ENCODE measurements at places on chromosomes 16 and 17.

GRCh38 chr17:39573447-39574298, 34.0 kb downstream of the NEUROD2 start:
- no peak for DNase-seq

DNA sequence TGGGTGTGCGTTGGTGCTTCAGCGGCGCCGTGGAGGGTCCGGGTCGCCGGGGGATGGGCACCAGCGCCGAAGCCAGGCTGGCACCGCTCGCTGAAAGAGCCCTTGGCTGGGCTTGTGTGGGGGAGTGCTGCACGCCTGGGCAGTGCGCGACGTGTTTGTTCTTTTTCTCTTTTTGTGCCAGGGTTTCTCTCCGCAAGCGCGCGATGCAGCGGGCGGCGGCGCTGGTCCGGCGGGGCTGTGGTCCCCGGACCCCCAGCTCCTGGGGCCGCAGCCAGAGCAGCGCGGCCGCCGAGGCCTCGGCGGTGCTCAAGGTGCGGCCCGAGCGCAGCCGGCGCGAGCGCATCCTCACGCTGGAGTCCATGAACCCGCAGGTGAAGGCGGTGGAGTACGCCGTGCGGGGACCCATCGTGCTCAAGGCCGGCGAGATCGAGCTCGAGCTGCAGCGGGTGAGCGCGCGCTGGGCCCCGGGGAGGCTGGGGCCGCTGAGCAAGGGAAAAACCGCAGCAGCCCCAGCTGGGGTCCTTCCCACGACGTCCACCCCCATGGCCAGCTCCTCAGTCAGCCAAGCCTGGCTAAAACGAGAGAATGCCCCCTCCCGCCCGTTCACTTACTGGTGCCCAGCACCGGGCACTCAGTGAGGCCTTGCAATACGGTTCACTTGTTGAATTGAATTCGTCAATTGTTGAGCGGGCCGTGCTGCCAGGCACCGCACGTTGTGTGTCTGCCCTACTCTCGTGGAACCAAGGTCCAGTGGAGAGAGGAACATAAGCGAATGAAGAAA, 541 bp downstream of the GPT2 start:
- DNase-seq, result no peak

- DNase-seq, result no peak
Measured at GRCh38 chr16:68993885-68994284, 111.6 kb upstream of the HAS3 start.

DNA sequence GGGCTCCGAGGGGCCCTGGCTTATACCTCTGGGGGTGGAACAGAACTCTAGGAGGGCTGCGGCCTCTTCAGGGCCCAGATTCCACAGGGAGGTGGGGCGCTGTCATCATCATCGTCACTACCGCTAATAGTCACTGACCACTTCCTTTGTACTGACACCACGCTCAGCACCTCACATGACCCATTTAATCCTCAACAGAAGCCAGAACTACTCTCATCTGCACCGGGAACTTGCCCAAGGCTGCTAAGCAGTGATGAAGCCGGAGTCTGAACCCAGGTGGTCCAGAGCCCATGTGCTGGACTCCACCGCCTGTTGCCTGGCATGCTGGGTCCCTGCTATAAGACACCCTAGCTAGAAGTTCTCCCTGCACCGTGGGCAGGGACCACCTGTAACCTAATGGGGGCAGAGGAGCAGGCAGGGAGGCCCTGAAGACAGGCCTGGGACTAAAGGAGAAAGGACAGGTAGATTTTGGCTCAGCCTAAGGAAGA, 12.0 kb downstream of the UNC13D start:
- DNase-seq, result peak; percentile 46

DNA sequence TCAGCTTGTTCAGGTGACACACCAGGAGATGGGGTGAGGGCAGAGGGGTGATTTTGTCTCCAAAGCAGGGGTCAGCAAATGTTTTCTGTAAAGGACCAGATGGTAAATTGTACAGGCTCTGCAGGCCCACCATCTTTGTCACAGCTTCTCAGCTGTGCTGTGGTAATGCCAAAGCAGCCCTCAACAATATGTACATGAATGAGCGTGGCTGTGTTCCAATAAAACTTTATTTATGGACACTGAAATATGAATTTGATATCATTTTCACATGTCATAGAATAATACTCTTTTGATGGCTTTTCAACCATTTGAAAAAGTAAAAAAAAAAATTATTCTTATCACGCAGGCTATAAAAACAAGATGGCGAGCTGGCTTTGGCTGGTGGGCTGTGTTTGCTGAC, 206.4 kb upstream of the RPL38 start:
- DNase-seq, result no peak

GRCh38 chr16:12449374-12449773, 354.3 kb downstream of the CPPED1 start:
- no peak for DNase-seq

- no peak for DNase-seq
Measured at GRCh38 chr17:75105126-75106080, 4.4 kb upstream of the ARMC7 start.

DNA sequence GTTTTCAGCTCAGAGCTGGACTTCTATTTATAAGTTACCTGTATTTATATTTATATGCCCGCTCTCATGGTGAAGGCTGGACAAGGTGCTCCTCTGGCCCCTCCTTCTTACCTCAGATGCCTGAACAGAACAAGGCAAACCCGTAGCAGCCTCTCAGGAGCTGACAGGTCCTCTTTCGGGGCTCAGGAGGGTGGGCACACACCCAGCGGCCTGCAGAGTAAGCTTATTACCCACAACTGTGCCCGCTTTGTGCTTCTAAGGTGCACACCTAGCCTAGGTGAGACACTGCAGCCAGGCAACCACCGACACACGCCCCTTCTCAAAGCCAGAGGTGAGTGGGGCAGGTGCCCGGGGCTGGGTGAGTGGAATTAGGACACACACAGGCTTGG, 5.3 kb downstream of the NKIRAS2 start:
- DNase-seq, result no peak

- DNase-seq, result no peak
Measured at GRCh38 chr16:65120831-65121721, 787 bp downstream of the CDH11 start.

DNA sequence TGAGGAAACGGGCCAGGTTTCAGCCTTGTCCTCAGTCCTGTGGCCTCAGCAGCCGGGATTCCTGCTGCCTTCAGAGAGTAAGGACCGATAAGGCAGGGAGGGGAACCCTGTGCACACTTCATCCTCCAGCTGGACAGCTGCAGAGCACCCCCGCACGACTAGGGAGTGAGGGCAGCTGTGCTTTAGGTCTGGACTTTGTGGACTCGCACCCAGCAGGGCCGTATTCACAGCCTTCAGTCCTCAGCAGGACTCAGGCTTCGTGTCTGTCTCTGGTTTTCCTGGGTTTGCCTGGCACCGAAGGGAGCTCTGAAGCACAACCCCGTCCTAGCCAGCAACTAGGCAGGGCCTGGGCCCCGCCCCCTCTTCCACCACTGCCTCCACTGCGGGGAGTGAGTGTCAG, 45.8 kb upstream of the CACNG5 start:
- no peak for DNase-seq

DNA sequence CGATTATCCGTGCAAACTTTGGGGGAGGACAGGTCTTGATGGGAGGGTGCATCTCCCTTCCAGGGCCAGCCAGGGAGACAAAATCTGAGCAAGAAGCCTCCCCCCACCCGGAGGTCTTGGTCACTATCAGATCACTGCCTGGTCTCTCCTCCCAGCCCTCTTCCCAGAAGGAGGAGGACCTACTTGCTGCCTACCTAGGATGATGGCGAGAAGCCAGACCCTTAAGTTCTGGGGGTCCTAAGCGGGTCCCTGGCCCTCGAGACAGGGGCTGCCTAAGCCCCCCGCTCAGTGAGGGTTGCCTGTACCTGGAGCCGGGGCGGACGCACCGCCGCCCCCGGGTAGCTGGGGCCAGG, 4.6 kb downstream of the TSPOAP1 start:
- no peak for DNase-seq

- no peak for DNase-seq
Measured at GRCh38 chr17:9090641-9091096, 69.4 kb downstream of the NTN1 start.

DNA sequence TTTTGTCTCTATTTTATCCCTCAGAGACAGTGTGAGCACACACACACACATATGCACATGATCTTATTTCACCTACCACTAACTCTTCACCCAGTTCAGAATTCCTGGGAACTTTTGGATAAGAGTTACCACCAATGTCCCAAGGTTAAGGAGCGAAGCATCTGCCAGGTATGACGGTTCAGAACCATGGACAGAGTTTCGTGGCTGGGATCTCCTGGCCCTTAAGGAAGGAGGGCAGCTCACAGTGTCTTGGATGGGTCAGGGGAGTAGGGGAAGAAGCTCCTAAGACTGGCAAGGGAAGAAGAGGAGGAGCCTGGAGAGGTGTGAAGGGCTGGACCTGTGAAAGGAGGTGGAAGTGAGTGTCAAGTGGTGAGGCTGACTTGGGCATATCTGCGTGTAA, 23.0 kb upstream of the TMEM132E start:
- no peak for DNase-seq

DNA sequence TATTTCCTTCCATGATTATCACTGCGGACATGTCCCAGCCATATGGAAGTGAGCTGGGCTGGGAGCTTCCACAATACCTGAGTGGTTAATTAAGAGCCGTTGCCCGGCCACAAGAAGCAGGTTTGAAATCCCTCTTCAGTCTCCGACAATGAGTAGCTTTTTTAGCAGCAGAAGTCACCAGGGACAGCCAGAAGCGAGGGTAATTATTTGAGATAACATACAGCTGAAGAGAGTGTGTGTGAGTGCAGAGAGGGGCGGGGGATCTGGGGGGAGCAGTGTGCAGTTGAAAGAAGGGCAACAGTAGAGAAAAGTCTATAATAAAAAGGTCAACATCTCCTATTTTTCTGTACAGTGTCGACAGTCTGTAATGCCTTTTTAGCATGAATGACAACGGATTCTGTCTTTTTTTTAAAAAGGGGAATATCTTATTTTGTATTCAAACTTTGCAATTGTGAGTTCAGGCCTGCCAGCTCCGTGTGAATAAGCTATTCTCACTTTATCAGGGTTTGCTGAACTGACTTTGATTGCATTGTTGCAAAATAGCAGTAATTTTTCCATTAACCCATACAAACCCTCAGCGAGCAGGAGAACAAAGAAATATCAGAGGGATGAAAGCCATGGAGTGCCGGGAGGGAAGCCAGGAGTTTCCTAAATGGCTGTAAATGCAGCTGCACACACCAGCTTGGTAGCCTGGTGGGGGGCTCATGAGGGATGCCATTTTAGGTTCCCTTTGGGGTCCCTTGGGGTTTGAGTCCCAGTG, 220.3 kb upstream of the IRX3 start:
- no peak for DNase-seq

GRCh38 chr17:32596206-32596605, 109.4 kb downstream of the CDK5R1 start:
- DNase-seq, result no peak

DNA sequence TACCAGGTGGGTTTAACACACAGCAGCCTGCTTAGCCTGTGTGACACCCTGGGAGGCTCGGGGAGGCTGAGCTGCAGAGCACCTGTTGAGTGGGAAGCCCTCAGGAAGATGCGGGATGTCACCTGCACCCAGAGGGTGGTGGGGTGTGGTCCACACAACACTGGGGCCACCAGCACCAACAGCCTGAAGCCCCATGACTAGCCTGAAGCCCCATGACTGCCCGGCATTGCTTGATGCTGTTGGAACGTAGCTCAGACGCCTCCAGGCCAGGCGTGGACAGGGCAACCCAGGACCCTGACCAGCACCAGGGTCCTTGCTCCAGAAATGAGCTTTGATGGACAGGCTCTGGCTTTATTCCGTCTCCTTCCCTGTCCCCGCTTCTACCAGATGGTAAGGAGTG, 76.3 kb upstream of the ZNF469 start:
- no peak for DNase-seq

DNA sequence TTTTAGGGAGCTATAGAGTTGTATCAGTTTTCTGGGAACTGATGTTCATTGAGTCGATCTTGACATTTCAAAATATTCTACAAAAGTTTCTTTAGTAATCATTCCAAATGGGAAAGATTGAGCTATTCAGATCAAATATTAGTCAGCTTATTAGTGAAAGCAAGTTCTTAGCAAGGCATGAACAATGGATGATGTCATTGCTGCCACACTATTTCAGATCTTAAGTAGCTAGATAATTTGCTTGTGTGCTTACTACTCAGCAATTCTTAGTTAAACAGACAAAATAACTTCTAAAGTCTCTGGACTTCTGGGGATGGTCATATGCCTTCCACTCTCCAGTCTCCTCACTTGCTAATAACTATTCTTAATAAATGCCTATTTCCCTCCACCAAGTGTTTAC, 69.0 kb upstream of the CDH8 start:
- no peak for DNase-seq

DNA sequence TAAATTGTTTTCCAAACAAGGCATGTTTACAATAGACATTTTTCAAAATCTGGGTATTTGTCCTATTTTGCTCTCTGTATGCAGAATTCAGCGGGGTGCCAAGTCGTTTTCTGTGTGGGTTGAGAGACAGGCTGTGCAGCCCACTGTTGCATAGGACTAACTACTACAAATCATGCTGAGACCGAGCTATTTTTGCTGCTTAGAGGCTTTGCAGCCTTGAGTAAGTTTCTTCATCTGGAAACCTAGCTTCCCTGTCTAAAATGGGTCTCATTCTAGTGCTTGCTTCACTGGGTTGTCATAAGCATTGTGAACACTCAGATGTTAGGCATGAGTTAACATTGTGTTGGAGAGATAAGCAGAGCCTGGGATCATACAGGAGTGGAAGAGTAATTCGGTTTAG, 1.3 kb downstream of the PRPSAP2 start:
- DNase-seq, result no peak

DNA sequence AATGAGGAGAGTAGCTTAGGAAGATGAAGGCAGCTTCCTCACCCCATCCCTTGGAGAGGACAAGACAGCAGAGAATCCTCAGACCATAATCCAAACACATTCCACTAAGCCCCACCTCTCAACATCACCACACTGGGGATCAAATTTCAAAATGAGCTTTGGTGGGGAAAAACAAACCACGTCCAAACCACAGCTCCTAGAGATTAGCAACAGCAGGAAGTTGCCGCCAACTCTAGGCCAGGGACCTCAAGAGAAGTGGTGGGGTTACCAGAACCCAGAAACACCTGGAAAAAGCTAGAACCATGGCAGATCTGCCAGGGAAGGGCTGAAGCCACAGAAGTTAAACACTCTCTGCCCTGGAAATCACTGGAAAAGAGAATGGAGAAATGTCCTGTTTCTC, 571.6 kb downstream of the HS3ST4 start:
- DNase-seq, result no peak

- DNase-seq, result no peak
Measured at GRCh38 chr17:12580640-12581039, 85.0 kb upstream of the MYOCD start.

GRCh38 chr17:56536766-56537165, 56.7 kb upstream of the NOG start:
- DNase-seq, result no peak

DNA sequence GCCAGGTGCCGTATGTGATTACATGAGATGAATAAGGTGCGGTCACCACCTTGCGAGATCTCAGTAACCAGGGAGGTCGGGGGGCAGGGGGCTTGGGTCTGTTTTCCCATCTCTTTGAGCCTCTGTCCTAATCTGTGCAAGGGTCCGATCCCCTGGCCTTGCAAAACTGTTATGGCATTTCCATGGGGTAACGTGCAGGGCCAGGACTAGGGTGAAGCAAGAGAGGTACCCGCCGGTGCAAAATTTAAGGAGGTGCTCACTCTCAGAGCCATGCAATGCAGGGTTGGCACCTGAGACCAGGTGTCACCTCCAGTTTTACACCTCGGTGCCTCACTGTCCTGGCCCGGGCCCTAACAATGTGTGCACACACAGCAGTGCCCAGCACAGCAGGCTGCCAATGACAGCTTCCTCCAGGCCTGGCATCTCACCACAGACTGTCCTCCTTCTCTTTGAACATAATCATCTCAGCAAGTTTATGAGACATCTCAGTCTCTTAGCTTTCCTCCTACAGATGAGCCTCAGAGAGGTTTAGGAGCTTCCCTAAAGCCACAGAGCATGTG, 43.6 kb downstream of the C16orf95 start:
- DNase-seq, result no peak
